ENCODE measurements at places on chromosomes 7 and 10.

- no peak for DNase-seq
These were observed 21.7 kb downstream of the RSU1 start for GRCh38 chr10:16795410-16796073.

GRCh38 chr7:142876991-142877910, 8.3 kb downstream of the TRPV6 start:
- no peak for DNase-seq

- no peak for DNase-seq
These were observed 144.9 kb downstream of the HGF start for GRCh38 chr7:81624650-81625631.

- no peak for DNase-seq
These were observed 413.6 kb downstream of the PLXNA4 start for GRCh38 chr7:132162556-132163144.
